ENCODE measurements at places on chromosomes 5 and 9.

DNA sequence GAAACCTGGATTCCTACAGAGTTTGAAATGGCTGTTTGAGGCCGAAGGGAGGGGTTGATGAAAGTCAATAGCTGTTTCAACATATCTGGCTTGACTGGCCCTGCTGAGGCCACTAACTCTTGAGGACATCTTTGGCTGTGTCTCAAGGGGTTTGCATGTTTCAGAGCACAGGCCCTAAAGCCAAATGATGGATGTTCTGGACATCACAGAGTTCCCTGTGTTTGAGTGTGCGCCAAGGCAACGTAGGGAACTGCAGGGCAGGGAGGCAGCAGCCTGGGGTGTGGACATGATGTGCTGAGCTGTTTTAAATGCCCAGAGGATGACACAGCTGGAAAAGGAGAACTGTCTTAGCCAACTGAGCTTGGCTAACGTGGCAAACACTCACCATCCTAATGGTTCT lies 89.6 kb downstream of the RAPGEF1 start:
- DNase-seq, result no peak

GRCh38 chr5:58245476-58245840 lies 214.4 kb downstream of the PLK2 start:
- no peak for DNase-seq

DNA sequence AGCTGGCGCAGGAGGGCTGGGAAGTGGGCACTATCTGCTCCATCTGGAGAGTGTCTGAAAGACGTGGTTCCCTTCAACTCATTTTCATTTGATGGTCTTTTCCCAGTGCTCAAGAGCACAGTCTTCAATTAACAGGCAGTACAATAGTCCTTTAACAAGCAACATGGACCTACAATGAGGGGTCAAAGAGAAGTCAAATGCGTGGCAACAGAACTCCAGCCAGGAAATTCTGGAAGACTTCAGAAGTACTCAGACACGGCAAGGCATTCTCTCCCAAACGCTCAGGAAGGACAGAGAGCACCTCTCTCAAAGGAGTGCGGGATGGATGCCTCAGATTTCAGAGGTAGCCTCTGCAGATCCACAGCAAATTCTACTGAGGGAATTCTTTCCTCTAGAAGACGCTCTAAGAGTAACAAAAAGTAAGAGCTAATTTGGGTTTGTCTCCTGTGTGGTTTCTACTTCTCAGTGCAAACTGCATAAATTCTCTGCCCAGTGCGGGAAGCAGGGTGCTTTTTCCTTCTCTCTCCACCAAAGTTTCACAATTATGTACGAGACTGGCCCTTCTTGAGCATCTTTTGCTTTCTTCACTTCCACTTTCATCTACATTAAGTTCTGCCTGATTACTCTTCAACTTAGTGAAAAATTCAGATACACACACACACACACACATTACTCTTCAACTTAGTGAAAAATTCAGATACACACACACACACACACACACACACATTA lies 56.4 kb downstream of the LHFPL2 start:
- DNase-seq, result no peak

DNA sequence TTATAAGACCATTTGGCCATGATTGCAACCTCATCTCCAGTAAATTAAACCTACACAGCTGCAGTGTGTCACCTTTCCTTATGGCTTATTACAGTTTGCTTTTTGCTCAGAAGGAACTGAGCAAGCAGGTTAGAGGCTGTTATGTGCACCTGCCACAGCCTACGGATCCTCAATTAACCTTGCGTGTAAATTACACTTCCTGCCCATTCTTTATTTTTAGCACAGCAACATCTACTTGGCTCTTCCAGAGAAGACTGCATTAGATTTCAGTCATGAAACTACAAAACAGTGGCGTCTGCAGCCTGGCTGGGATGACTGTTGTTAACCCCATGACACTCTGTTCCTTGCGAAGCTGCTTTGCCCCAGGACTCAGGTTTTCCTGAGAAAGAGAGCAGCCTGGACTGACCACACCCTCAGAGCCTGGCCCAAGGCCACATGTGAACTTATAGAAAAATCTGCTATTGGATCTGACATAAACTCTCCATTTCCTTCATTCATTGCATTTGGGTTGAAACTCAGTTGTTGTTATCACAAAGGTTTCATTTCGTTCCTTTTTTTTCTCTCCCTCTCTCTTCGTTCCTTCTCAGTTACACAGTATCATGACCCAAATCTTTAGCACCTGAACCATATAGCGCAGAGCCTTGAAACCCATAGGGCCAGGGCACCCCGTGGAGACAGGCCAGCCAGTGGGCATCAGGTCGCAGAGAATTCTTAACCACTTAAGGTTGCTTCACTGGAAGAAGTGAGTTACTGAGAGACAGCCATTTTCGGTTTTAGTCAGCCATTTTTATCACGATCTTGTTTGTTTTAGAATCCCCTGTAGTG lies 138.6 kb downstream of the PALM2AKAP2 start:
- DNase-seq, result no peak

DNA sequence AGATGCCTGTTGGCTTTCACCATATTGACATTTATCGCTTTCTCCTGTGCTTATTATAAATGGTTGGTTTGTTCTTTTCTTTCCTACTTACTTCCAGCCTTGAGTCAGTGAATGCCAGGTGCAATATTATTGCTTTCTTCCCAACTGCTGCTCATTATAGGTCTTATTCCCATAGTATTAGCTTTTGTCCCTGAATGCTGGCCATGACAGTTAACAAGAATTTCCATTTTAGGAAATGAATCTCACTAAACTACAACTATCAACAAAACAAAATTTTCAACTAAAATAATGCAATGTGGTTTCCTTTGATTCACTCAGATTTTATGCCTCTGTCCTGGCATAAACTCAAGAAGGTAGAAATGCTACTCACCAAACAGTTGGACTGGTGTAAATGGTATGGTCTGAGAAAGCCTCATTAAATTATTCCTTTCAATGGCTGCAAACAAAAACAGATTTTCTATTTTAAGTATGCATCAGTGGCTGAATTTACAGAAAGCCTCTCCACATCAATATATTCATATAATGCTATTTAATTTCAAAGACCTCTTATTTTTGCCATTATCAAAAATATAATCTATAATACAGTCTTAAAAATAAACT lies 145.4 kb downstream of the TRPM6 start:
- no peak for DNase-seq

GRCh38 chr9:89803403-89803802 lies 198.6 kb downstream of the GADD45G start:
- no peak for DNase-seq
